Activated naive CD8-positive, alpha-beta T cell treated with anti-CD3 and anti-CD28 coated beads for 36 hours (primary cell): ENCODE measurements at places on chromosomes 6 and 20.

- DNase-seq = no peak
Observed at GRCh38 chr6:161403717-161404116, 129.9 kb upstream of the AGPAT4 start.

GRCh38 chr6:105746509-105746908 lies 339.6 kb upstream of the PRDM1 start:
- DNase-seq = no peak

GRCh38 chr20:34703424-34704176 lies 544 bp upstream of the TP53INP2 start:
- DNase-seq = no peak

- DNase-seq = no peak
Observed at GRCh38 chr6:18302561-18303439, 38.5 kb upstream of the DEK start.

- no peak for DNase-seq
Observed at GRCh38 chr20:18839507-18840247, 26.1 kb downstream of the SCP2D1 start.

GRCh38 chr6:63245420-63245819 lies 34.2 kb downstream of the FKBP1C start:
- no peak for DNase-seq

DNA sequence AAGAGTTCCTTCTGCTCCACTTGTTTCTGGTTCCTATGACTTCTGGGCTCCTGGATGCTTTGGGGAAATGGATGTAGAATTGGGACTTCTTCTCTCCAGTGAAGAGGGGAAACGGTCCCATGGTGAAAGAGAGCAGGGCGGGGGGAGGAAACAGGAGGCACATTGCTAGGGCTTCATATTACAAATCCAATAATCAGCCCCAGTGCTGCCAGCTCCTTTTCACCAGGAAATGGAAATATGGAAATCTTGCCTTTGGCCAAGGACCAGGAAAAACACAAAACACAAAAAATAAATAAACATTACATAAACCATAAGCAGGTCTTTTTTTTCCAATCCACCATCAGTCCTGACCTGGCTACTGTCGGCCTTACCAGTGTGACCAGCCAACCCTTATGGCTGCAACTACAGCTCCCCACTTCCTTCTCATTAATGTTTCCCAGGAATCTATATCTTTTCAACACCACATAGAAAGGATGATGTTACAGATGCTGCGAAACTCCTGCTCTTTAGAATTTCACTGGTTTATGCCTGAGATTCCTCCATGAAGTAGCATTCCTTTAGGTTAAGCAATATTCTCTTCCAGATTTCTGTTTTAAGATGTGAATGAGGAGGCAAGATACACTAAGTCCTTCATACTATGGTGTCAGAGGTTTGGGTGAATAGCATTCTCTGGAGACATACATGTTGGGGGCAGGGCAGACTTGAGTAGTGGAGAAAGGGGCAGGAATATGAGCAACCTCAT lies 2.0 kb downstream of the PI3 start:
- no peak for DNase-seq

DNA sequence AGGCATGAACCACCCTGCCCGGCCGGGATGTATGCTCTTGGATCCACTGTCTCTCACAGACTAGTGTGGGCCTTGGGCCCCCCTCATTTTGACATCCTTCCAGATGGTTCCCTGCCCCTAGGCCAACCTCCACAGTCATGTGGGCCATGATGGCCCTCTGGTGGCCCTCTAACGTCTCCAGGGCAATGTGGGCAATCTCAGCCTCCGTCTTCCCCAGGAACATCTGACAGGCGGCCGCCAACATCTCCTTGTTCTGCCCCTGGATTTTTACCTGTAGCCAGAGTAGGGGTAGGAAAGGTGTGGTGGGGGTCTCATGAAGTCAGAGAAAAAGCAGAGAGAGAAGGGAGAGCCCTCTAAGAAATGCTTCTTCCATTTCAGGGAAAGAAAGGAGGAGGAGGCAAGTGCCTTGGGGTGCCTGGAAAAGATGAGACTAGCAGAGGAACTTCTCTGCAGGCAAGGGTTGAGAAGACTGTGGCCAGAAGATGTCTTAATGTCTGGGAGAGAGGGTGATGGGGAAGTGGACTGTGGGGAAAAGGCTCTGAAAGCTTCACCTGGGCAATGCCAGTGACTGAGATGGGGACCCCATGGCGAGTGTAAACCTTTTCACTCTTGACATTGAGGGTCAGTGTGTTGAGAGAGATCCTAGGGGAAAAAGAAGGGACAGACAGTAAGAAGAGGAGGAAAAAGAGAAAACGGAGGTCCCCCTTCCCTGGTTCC lies 1.3 kb downstream of the FLOT1 start:
- DNase-seq = no peak

- peak; percentile 61 for DNase-seq
Observed at GRCh38 chr6:155314773-155315515, 660 bp upstream of the TFB1M start.

GRCh38 chr6:75794954-75795739 lies 46.1 kb downstream of the MYO6 start:
- DNase-seq = no peak

DNA sequence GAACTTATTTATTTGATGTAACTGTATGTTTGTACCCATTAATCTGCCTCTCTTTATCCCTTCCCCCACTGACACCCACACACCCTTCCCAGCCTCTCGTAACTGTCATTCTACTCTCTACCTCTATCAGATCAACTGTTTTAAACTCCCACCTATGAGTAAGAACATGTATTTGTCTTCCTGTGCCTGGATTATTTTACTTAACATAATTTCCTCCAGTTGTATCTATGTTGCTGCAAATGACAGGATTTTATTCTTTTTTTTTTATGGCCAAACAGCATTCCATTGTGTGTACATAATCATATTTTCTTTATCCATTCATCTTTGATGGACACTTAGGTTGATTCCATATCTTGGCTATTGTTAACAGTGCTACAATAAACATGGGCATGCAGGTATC lies 49.3 kb downstream of the PHACTR2 start:
- no peak for DNase-seq

GRCh38 chr6:158752613-158753012 lies 66.6 kb downstream of the EZR start:
- DNase-seq = no peak

- DNase-seq = no peak
Observed at GRCh38 chr6:15076565-15076964, 169.3 kb upstream of the JARID2 start.

GRCh38 chr6:90819483-90819882 lies 232.6 kb upstream of the MAP3K7 start:
- DNase-seq = no peak

DNA sequence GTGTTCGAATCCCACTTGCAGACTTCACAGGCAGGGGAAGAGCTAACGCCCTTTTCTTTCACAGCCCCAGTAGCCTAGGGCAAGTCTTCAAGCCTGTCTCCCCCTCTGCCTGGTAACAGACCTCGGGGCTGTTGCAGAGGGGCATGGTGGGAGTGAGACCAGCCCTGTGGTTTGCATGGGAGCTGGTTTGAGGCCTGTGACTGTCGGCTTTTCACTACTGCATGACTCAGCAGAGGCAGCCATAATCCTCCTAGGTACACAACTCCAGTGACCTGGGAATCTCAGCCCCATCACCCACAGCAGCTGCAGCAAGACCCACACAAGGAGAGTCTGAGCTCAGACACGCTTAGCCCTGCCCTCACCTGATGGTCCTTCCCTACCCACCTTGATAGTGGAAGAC lies 55.3 kb upstream of the POPDC3 start:
- no peak for DNase-seq

DNA sequence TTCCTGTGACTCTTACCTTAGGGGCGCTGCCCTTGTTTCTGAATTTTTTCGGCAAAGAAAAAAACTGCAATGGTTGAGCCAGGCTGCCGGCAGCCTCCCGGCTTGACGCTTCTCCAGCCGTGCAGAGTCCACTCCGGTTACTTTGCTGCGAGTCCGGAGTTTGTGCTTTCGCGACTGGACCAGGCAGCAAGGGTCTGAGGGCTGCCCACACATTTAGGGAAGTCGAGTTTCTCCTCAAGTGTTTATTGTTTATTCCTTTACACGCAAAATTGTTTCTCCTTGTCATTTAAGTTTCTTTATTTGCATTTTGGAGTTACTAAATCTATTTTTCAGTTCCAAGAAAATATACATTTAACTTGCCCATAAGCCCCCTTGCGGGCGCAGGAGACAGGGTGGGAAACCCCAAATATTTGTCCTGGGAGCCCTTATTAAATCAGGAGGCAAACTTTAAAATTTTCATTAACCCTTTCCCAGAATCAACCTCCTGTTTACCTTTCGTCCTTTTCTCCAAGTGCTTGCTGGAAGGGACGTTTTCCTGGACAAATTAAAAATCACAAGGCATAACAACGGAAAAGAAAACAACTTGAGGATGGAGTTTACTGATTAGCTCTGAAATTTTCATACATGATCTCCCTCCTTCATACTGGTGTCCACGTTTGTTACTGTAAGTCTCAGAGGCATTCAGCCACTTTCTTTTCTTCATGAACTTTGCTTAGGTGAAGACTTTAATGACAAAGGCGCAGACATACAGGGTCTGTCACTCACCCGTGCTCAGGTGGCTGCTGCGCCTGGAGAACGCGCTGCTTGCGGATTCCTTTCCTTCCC lies 1.7 kb upstream of the PDE10A start:
- DNase-seq = no peak

- DNase-seq = no peak
Observed at GRCh38 chr6:18276610-18277236, 12.4 kb upstream of the DEK start.

GRCh38 chr20:58749098-58749769 lies 56.6 kb downstream of the NPEPL1 start:
- no peak for DNase-seq

DNA sequence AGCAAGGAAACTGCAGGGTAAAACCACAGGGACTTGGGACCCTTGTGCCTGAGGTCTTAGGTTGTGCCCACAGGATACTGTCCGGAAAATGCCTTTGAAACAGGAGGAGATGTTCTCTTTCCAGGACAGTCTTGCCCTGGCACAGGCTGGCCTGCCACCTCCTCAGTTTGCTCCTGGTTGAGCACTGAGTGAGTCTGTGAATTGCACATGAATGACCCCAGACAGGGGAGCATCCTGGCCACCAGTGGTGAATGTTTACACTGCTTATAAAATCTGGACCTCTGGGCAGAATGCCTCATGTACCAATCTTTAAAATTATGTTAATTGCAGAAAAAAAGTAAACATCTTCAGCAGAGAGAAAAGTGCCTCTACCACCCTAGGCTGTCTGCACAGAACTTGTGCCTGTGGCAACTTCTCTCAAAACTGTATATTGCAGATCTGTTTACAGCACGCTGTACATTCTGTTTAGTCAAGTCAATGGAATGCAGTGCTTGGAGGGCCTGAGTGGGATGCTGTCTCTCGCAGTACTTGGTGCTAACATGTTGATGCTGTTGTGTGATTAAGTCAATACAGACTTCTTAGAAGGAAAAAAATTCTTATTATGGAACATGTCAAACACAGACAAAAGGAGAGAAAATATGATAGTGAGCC lies 242.1 kb downstream of the SOD2 start:
- no peak for DNase-seq

DNA sequence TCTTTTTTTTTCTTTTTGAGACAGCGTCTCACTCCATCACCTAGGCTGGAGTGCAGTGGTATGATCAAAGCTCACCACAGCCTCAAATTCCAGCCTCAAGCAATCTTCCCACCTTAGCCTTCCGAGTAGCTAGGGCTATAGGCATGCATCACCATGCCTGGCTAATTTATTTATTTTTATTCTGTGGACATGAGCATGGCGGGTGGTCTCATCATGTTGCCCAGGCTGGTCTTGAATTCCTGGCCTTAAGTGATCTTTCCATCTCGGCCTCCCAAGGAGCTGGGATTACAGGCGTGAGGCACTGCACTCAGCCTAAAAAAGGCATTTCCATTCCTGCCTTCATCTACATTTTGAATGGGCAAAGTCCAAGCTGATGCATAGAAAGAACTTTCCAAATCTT lies 56.2 kb upstream of the BEND3 start:
- DNase-seq = no peak

DNA sequence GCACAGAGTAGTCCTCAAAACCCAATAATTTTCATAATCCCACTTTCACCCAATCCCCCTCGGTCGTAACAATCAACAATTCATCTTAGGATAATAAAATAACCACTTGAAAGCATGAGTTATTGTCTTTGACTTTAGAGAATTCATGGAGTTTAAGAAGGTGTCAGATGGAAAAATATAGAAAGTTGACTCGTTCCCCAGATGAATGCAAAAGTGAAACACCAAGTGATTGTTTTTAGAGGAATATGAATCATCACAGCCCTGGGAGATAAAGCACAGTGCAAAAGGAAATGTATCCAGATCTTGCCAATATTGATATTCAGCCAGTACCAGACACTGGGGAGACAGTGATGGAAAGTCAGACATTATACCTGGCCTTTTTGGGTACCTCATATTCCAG lies 860.5 kb downstream of the DHX35 start:
- DNase-seq = no peak

DNA sequence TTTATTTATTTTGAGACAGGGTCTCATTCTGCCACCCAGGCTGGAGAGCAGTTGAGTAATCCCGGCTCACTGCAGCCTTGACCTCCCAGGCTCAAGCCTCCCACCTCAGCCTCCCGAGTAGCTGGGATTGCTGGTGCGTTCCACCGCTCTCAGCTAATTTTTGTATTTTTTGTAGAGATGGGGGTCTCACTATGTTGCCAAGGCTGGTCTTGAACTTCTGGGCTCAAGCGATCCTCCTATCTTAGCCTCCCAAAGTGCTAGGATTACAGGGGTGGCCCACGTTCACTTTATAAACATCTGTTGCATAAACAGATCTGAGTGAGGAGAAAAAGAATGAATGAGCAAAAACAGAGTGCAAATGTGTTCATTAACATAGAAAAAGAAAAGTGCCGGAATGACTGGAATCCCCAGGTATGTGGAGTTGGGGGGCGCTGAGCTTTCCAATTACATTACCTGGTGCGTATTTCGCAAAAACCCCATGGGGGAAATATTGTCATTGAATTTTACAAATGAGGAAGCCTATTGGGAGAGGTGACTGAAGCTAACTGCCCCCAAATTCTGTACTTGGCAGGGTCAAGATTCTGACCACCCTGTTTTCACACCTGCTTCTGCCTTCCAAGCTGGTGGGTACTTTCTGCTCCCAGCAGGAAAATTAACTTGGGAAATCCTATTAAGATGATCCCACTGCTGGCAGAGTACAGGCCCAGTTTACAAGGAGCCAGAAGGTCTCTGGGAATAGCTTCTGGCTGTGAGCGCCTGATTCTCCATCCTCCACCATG lies 207.7 kb upstream of the JARID2 start:
- no peak for DNase-seq
